ENCODE measurements at places on chromosomes 3 and 15.

DNA sequence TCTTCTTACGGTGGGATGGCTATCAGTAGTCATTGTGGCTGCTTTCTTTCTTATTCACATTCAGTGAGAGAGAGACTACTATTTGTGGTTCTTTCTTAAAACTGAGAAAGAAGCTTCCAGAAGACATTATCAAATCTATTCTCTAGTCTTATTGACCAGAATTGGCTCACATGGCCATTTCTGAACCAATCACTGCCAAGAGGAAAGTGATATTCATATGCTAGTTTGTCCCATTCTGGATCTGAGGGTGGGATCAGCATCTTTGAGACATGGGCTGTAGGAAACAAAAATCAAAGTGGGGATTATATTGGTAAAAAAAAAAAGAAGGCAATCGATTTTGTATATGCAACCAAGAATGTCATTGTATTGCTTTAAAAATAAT lies 106.4 kb upstream of the RASGRP1 start:
- DNase-seq = no peak

GRCh38 chr15:89379251-89379695 lies 44.6 kb upstream of the POLG start:
- no peak for DNase-seq

DNA sequence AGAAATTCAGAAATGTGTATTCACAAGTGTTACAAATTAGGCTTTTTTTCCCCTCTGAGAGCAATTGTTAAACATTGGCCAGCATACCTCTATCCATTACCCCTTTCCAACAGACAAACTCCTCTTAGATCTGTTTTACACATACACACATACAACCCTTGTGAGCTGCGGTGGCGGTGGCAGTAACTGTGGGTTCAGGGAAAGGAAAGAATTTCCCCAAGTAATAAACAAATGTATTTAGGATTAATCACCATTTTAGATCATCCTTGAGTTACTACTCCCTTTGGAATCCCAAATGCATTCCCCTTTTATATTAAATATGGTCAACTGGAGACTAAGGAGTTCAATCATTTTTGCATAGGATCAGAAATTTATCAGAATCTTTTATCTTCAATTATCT lies 667.0 kb downstream of the FHIT start:
- DNase-seq = no peak

- peak; percentile 17 for DNase-seq
These were observed 18.1 kb upstream of the TRAT1 start for GRCh38 chr3:108804437-108804836.

- no peak for DNase-seq
These were observed 7.0 kb upstream of the STRA6 start for GRCh38 chr15:74209560-74209958.

GRCh38 chr15:48717458-48717857 lies 71.9 kb upstream of the FBN1 start:
- no peak for DNase-seq

GRCh38 chr15:50181969-50182218 lies at the start of gene SLC27A2:
SLC27A2 (plus strand) TSS chr15:50182196; CDS start chr15:50182428, 232 bp downstream.
- DNase-seq = no peak

GRCh38 chr3:158565076-158565475 lies 5.9 kb upstream of the MLF1 start:
- no peak for DNase-seq

DNA sequence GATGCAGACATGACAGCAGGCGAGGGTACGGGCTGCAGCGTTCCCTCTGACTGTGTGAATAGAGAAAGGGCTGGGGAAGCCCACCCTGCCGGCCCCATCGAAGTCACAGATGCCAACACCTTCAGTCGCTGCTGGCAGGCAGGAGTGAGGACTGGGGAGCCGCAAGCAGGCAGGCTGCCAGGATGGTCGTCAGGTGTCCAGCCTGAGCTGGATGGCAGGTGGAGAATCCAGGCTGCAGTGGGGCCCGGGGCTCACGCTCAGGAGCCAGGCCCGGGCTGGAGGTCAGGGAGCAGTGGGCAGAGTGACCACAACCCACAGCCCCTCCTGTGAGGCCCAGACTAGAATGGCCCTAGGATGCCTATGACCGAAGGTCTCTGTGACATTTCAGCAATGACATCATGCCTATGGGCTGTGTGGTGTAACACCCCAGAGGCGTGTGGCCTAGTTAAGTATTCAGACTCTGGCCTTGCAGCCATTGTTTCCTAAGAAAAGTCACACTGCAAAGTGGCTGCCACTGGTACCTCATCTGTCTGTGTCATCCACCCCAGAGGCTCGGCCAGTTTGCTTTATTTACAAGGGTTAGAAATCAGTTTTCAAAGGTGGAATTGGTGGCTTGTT lies 15.7 kb downstream of the PRR23E start:
- DNase-seq = no peak

DNA sequence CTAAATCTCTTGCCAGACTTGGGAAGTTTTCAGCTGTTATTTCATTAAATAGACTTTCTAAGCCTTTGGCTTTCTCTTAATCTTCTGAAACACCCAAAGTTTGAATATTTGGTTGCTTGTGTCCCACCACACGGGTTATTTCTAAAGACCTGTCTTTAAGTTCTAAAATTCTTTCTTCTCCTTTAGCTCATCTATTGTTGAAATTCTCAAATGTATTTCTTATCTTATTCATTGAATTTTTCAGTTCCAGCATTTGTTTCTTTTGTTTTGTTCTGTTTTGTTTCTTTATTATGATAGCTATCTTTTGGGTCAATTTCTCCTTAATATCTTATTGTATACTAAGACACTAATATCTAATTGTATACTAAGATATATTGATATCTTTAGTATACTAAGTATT lies 97.0 kb downstream of the ARRDC4 start:
- DNase-seq = no peak

DNA sequence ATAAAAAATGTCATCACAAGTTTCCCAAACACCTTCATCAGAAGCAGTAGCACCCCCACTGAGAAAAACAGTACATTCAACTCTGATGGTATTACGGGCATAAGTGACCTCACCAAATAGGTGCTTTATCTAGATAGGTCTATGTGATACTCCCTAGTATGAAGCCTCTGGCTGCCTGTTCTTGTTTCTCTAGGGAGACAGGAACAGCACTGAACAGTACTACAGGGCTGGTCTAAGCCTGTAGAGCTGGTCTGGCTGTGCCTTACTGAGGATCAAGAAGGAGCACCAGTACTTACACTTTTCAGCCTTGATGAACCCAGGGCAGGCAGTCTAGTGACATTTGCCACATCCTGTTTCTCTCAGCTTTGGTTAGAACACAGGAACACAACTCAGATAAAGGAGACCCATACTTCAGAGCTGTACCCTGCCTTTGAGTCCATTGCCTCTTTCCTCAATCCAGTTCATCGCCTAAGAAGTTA lies 35.9 kb downstream of the OXNAD1 start:
- DNase-seq = no peak

- DNase-seq = no peak
These were observed 7.5 kb downstream of the BMF start for GRCh38 chr15:40100947-40101905.

DNA sequence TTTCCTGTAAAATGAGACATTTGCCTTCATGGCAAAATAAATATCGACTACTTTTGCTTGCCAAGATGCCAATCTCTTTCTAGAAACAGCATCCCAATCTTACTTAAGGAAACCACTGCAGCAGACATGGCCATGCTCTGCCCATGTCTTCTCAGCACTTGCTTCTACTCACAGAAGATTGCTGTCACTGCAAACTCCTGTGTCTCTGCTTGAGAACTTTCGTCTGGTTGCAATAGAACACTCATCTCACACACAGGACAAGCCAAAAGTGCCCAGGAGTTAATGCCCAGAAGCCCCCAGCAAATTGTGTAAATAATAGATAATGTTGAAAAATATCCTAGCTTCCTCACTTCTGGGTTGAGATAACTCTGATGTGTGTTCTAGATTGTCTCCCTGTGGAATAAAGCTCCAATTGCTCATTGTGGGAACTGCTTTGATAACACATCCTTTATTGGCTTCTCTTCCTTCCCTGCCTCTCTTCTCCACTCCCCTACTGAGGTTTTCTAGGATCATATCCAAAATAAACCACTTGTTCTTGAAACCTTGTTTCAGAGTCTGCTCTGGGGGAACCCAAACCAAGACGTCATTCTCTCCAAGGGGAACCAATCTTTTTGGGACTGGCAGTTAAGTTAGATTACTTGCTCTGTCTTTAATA lies 156.3 kb upstream of the STRIT1 start:
- DNase-seq = no peak

GRCh38 chr3:10428406-10429091 lies 76.8 kb downstream of the ATP2B2 start:
- DNase-seq = no peak

DNA sequence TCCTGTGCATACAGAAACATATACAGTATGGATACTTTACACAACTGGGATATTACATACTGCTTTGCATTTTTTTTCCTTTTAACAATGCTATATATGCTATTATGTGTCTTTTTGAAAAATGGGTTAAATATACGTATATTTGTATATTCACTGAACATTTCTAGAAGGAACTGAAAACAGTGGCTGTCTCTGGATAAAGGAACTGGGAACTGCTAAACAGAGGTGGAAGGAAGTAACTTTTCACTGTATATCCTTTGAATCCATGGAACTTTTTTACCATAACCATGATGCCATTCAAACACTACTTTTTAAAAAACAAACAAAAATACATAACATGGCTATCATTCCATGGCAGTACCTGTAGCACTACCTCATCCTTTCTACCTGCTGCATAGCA lies 1.8 kb downstream of the MTFMT start:
- DNase-seq = no peak

DNA sequence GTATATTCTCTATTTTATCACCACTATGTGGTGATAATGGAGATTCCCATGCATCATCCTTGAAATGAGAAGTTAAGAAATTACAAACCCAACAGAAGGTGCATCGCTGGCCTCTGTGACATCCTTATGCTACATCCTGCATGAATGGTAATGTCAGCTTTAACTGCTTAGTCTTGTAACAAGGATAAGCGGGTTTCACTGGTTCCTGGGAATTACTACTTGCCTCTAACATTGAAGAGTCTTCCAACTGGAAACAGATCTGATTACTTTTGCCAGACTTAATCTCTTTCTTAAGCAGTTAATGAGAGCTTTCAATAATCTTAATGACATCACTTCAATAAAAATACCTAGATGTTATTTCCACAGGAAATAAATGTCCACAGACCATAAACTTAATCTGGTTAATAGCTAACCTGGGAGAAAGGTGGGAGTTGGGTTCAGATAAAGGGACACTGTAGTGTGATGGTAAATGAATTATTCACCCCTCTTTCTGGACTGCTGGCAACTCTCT lies 44.0 kb downstream of the FMN1 start:
- no peak for DNase-seq

DNA sequence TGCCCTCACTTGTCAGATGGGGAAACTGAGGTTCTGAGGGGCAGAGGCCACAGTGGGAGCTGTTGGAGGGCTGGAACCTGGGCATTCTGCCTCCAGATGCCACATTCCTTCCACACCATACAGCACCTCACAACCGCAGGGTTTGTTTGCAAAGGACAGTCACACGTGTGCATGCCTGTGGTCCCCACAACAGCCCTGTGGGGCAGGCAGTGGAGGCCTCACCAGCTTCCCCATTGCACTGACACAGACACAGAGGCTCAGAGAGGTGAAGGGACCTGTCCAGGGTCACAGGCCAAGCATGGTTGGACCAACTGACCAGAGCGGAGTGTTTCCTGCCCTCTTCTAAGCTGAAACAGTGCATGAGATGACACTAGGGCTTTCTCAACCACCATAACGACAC lies 75.2 kb upstream of the SEC13 start:
- DNase-seq = no peak

- no peak for DNase-seq
These were observed 19.4 kb downstream of the TMEM41A start for GRCh38 chr3:185479373-185479945.

- DNase-seq = no peak
These were observed 42.9 kb downstream of the NPTN start for GRCh38 chr15:73590263-73590662.

DNA sequence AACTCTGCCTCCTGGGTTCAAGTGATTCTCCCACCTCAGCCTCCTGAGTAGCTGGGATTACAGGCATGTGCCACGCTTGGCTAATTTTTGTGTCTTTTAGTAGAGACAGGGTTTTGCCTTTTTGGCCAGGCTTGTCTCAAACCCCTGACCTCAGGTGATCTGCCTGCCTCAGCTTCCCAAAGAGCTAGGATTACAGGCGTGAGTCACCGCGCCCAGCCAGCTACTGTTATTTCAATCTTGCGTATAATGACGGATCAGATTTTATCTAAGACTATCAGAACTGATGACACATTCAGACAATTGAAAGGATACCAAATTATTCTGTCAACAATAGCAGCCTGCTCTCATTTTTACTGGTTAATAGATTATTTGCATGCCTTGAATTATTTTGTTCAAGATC lies 612.2 kb downstream of the ZIC1 start:
- no peak for DNase-seq

- no peak for DNase-seq
These were observed 179.4 kb downstream of the GHSR start for GRCh38 chr3:172268868-172269267.

GRCh38 chr3:172201870-172202236 lies 162.5 kb downstream of the FNDC3B start:
- DNase-seq = peak; percentile 63

GRCh38 chr3:38458796-38459498 lies 5.3 kb downstream of the ACVR2B start:
- DNase-seq = no peak

- DNase-seq = no peak
These were observed 258.6 kb downstream of the RORA start for GRCh38 chr15:60970246-60971170.

DNA sequence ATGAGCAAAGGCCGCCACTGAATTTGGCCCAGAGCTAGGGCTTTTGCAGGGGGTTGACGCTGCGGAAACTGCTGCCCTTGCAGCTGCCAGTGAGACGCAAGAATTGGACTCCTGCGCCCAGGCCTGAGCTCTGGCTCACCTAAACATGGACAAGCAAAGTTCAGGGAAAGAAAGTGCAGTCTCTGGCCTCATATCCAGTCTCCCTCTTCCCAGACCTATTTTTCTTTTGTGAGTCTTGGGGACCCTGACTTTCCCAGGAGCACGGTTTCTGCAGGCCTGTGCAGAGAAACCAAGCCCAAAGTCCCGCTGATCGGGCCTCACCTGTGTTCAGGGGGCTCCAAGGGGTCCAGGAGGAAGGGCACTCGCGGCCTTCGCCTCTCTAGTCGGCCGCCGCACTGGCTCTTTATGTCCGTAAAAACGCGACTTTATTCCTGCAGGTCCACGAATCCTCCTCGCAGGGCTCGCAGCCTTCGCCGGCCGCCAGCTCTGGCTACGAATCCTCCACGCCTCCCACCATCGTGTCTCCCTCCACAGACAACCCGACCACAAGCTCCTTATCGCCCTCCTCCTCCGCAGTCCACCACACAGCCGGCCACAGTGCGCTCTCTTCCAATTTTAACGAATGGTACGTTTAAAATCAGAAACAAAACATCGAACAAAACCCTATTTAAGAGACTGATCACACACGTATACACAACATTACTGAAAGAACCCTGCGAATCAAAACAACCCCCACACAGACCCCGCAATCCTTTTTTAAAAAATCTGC lies 3.9 kb downstream of the ZIC1 start:
- DNase-seq = no peak

GRCh38 chr15:93614386-93615104 lies 525.5 kb upstream of the RGMA start:
- no peak for DNase-seq

- peak; percentile 79 for DNase-seq
These were observed 7.5 kb upstream of the TM4SF1 start for GRCh38 chr3:149384911-149385321.
